ENCODE measurements at places on chromosomes 3 and 15.
A peak's percentile ranks its signal among the peaks of the same experiment; 100 is the strongest.

GRCh38 chr3:143821862-143822261, 26.4 kb downstream of the SLC9A9 start:
- DNase-seq: no peak

GRCh38 chr3:52452570-52453221, 1.1 kb downstream of the TNNC1 start:
- no peak for DNase-seq

- no peak for DNase-seq
Observed at GRCh38 chr3:70716832-70717231, 404.4 kb upstream of the MDFIC2 start.

DNA sequence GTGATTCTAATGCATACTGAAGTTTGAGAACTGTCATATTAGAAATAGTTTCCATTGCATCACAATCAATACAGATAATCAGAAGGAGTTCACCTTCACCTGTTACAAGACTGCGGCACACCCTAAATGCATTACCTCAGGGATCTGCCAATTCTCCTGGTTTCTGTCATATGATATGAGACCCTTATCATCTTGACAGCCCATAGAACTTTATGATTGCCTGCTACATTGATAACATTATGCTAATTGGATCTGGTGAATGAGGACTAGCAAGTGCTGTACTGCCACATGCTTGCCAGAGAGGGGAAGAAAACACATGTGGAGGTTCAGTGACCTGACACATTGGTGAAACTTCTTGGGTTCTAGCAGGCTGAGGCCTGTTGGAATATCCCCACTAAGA, 41.4 kb downstream of the FAH start:
- no peak for DNase-seq

GRCh38 chr15:87207251-87207650, 1049.3 kb downstream of the NTRK3 start:
- no peak for DNase-seq

GRCh38 chr3:134471521-134472193, 14.1 kb downstream of the ANAPC13 start:
- no peak for DNase-seq

DNA sequence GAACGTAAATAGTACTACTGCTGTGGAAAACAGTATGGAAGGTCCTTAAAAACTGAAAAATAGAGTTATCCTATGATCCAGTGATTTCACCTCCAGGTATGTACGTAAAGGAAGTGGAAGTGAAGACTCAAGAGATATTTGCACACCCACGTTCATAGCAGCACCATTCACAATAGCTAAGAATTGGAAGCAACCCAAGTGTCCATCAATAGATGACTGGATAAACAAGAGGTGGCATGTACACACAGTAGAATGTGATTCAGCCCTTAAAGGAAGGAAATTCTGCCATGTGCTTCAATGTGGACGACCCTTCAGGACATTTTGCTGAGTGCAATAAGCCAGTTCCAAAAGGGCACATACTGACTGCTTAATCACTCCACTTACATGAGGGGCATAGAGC, 188.3 kb downstream of the APBA2 start:
- peak; percentile 10 for DNase-seq

DNA sequence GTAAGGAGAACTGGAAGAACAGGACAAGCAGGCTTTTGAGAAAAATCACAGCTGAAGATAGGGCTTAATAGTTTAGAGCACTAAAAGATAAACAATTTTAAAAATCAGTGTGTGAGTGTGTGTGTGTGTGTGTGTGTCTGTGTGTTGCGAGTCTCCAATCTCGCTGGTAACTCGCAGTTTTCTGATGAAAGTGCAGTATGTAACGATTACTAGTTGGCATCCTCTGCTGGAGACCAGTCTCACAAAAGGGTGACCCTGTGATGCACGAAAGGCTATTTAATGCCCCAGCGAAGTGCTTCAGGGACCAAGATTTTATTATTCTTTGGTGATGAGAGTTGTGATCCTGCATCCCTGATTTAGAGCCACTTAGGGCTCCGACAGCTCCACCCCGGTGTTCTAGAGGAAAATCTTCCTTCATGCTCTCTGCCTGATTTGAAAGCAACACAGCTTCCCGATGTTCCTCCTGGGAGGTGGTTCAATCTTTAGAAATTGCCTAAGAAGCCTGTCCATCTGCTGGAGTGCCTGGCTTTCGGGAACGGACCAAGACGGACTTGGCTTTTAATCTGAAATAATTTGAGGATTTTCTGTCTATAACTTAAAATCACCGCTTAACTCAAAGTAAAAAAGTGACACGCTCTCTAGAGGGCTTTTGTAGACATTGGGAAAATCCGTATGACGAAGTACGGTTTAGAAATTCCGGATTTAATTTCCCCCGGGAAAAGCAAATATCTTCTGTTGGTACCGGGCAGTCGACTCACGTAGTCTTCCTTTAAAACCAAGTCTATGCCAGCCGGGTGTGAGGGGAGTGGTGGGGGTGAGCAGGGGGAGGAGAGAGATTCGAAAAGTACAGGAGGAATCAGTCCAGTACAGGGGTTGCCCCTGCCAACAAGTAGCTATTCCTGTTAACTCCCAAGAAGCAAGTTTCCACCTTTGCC, 1.1 kb upstream of the ALCAM start:
- DNase-seq: peak; percentile 76

- no peak for DNase-seq
Observed at GRCh38 chr15:48667701-48668100, 22.2 kb upstream of the FBN1 start.

DNA sequence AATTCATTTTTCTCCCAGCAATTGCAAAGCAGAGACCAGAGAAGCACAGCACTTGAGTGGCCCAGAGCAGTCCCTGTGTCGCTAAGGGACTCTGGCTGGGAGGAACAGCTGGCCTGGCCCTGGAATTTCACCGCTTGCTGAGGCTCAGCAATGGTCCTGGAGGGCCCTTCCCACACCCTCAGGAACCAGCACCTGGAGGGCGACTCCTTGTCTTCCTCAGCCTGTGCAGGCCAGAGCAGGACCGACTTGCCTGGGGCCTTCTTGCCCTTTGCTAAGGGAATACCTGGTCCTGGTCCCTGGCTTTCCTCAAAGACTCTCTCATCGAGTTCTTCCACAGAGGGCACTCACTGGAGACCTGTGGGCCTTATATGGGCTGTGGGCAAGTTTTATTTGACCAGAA, 294.6 kb downstream of the RPLP1 start:
- DNase-seq: no peak

DNA sequence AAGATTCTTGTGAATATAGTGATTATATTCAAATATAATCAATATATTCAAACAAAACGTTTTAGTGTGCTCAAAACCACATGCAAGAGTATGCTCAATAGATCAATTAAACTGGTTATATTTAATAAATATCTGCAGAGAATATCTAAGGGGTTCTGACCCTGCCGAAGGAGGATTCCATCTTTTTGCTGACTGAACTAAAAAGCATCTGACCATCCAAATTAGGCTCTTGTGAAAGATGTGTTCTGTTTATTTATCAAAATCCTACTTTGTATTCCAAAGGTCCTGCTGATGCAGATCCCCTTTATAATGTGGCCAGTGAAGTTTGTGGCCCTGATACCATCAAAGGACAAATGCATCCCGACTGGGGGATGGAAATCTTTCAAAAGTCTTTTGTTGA, 41.8 kb upstream of the ARPIN start:
- DNase-seq: no peak

GRCh38 chr3:150253622-150254021, 154.5 kb upstream of the TSC22D2 start:
- peak; percentile 95 for DNase-seq

GRCh38 chr3:48696601-48697000, 10.9 kb upstream of the NCKIPSD start:
- no peak for DNase-seq

DNA sequence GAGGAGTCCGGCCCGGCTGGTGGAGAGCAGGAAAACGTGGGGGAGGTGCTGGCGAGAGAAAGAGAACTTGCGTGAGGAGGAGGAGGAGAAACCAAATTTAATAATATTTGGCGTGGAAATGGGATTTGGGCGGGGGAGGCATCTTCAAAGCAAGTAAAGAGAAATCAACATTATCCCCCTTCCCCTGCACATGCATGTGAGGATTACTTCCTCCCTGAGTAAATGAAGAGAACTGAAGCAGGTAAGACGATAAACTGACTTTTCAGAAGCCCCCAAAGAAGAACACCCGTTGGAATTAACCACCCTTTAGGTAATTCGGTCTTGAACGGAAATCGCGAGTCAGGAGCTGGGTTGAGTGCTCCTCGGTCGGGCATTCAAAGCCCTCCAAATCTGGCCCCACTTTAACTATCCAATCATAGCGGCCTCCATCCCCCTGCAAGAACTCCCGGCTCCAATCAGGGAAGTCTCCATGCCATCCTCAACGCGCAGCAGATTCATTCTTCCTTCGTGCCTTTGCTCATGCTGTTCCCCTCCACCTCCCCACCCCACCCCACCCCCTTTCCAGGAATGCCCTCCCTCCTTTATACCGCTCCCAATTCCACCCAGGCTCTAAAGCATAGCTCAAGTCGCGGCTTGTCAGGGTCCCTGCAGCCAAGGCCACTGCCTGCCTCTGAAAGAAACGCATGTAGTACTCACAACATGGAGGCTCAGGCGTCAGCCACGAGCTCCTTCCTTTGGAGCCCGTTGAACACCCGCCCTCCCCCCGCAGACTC, 545 bp upstream of the RFX7 start:
- peak; percentile 71 for DNase-seq

DNA sequence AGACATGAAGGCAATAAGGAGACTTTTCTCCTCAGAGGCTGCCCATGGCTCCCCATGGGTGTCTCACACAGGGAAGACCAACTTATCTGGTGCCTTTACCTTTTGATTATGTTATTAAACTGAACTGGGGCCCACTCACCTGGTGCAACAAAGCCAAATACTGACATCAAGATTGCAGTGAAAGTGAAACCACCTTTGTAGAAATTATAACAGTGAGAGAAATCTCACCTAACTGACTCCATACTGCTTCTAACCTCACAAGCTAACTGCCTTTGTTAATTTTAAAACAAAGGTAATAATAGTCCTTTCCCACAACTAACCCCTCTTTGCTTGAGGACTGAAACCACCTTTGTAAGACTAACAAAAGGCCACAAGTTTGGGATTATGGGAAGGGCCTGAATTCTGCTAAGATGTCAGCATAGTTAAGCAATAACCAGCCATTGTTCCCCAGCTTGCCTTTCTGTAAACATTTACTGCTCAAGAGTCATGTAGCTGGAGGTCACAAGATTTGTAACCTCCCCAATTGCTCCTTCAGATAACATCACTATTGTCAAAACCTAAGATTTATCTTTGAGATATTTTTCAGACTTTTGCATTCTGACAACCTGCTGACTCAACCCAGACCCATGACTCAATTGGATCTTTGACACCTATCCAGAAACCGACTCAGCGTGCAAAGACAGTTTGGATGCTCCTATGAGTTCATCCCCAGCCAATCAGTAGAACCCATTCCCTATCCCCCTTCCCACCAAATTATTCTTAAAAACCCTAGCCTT, 420.3 kb upstream of the CFAP20DC start:
- DNase-seq: no peak

GRCh38 chr15:80264031-80264430, 12.0 kb upstream of the CTXND1 start:
- DNase-seq: no peak

GRCh38 chr3:62817678-62818077, 57.5 kb downstream of the CADPS start:
- no peak for DNase-seq

Data from COR-L47 (cell line).